Inflammatory macrophage (primary cell): ENCODE measurements at places on chromosomes 3 and 15.

GRCh38 chr3:112467539-112467938 is 31.7 kb downstream of the BTLA start:
- DNase-seq: no peak

DNA sequence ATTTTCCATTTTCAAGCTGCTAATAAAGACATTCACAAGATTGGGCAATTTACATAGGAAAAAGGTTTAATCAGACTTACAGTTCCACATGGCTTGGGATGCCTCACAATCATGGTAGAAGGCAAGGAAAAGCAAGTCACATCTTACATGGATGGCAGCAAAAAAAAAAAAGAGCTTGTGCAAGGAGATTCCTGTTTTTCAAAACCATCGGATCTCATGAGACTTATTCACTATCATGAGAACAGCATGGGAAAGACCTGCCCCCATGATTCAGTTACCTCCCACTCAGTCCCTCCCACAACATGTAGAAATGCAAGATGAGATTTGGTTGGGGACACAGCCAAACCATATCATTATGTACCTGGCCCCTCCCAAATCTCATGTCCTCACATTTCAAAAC is 202.0 kb downstream of the FNDC3B start:
- DNase-seq: peak; percentile 44

GRCh38 chr15:73341886-73342600 is 26.7 kb downstream of the HCN4 start:
- no peak for DNase-seq

DNA sequence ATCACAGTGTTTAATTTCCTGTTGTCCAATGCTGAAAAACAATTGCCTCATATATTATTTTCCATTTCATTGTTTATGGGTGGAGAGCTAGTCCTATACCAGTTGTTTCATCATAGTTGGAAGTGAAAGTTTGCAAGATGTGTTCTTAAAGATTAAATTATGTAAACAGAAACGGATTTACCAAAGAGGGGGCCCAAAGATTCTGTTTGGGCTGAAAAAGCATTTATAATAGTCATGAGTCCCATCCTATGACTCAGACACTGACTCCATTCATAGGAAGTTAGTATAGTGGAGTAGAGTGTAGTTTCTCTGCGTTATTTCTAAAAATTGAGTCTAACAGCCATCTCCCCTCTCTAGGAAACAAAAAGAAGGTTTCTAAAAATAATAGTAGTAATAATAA is 24.3 kb downstream of the NFKBIZ start:
- DNase-seq: peak; percentile 89

DNA sequence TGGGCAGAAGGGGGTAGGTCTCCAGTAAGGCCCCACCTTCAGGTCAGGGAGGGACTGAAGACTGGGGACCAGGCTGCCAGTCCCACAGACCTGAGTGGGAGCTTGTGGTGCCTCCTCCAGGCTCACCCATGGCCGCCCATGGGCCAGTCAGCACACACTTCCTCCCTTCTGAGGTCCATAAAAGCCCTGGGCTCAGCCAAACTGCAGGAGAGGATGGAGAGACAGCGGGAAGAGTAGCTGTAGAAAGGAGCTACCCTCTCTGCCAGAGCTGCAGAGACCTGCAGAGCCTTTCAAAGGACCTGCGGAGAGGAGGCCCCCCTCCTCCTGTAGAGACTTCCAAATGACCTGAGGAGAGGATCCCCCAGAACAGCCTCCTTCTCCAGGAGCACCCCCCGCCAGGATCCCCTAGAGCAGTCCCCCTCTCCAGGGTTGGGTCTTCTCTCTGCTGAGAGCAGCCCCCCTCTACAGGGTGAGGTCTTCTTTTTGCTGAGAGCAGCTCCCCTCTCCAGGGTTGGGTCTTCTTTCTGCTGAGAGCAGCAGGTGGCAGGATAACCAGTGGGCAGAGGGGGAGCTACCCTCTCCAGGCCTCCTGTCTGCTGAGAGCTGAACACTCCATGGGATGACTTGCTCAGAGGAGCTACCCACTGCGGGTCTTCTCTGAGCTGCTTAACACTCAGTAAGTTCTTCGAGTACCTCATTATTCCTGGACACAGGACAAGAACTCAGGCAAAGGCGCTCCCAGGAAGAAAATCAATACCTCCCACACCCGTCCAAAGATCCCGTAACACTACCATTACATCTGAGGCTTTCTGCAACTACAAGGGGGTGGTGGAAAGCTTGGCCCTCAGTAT is 5.0 kb upstream of the SKIC8 start:
- DNase-seq: no peak

DNA sequence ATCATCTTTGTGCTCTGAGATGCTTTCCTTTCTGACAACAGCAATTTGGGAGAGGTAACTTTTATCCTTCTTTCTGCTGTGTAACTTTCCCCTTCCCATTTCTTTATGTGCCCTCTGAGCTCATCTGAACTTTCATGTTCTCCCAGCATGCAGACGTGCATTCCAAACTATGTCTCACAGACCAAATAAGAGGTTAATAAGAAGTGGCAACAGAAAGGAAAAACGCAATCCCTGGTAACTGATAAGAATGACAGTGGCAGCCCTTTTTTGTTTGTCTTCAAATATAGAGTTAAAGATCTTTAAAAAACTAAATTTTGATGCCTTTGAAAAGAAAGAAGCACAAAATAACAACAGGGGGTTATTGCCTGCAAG is 533.4 kb downstream of the FOXP1 start:
- DNase-seq: no peak
